ENCODE measurements at places on chromosomes 5 and 9.

- DNase-seq = no peak
Observed at GRCh38 chr9:131499254-131499767, 3.4 kb upstream of the POMT1 start.

- DNase-seq = no peak
Observed at GRCh38 chr9:130001190-130001589, 41.8 kb downstream of the FNBP1 start.

DNA sequence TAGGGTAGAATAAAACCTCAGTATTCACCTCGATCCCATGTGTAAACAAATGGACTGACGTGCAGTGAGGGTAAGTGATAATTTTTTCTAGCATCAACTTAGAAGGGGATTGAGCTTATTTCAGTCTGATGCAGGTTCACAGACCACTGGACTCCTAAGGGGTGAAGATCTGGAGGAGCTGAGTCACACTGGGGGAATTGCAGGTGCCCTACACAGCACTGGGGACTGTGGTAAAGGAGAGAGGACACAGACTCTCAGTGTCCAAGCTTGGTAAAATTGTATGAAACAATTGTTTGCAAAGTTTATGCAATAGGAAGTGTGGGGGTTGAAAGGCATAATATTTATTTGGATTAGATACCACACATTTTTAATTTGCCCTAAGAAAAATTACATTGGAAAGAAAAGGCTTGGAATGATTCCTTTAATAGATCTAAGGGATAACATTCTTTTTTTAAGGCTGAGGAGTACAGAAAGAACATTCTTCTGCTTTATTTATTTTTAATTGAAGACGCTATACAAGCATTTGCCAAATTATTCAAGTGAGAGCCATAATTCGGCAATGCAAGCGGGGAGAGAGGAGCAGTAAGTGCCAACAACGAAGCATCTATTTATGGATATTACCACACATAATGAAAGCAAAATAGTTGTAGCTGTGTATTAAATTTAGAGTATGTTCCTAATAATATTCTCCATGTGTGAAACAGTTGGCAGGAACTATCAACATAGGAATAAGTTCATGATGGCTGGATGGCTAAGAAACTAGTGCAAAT, 766.9 kb upstream of the ADAMTS16 start:
- DNase-seq = no peak

GRCh38 chr5:23302438-23302837, 205.0 kb upstream of the PRDM9 start:
- peak; percentile 7 for DNase-seq

- no peak for DNase-seq
Observed at GRCh38 chr9:121729769-121730562, 78.5 kb downstream of the DAB2IP start.

- no peak for DNase-seq
Observed at GRCh38 chr5:2303431-2304100, 420.8 kb upstream of the IRX4 start.

- DNase-seq = no peak
Observed at GRCh38 chr9:114524247-114524681, 19.0 kb upstream of the WHRN start.

DNA sequence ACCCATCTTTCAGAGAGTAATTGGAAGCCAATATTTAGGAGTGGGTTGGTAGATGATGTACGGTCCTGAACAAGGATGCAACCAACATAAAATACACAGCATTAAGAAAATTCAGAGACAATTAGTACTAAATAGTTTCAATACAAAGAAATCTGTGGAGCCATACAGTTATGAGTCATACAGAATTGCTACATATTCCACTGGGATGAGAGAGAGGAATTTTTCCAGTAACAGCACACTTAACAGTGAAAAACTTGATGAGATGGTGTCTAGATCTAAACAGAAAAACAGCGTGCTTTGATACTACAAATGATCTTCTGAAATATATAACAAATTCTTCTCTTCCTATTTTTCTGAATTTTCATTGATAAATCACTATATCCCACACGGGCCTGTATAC, 1999.3 kb upstream of the CDH9 start:
- DNase-seq = no peak

- no peak for DNase-seq
Observed at GRCh38 chr5:104111632-104112031, 549.0 kb upstream of the NUDT12 start.

DNA sequence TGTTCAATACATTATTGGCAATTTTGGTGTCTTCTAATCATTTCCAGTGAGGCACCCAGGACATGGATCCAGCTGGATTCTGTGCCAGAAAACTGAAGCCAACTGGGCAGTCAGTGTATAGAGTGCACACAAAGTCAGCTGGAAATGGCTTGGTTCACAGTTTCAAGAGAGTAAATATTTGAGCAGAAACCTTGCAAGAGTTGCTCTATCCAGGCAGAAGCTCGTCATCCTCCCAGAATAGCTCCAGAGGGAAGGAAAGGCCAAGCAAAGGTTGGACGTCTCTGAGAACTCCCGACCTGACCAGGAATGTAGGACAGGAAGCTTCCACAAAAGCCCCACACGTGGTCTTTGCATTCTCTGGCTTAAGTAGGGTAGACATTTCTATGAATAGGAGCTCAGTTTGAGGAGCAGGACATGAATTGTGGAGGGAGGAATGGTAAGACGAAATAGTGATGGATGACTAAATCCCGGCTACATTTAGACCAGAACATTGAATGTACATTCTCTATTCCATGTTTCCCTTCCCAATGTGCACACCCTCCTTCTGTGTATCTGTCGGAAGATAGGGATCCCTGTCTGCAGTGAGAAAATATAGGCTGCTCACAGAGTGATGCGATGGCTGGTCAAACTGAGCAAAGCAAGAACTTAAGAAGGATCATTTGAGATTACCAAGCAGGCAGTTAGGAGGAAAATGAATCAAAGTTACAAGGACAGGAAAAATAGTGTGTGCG, 72.7 kb upstream of the FCN2 start:
- DNase-seq = no peak
